ENCODE measurements at places on chromosomes 2 and 18.

- DNase-seq, result no peak
Observed at GRCh38 chr2:50535256-50535655, 496.7 kb downstream of the NRXN1 start.

DNA sequence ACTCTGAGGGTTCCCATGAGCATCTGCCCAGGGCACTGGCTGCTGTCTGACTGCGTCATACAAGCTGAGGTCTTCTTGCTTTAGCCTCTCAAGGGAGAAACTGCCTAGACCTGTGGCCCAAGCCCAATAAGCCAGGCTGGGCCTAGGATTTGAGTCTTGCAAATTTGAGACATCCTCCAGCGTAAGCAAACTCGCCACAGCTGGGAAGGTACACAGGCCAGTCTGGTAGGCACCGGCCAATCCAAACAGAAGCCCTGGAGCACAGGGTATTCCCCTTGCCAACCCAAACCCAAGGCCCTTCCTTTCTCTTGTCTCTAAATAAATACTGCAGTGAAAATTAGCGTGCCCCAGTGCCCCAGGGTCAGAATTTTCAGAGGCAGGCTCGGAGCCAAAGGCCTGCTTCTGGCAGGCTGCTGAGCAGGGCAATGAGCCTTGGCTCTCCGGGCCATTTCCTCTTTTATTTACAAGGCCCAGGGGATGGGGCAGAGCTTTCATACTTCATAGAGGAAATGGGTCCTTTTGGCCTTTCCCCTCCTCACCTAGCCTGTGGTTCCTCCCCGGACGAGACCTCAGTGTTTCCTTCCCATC is 33.3 kb downstream of the POLR1A start:
- peak; percentile 39 for DNase-seq

- DNase-seq, result no peak
Observed at GRCh38 chr2:85550486-85550885, 10.8 kb downstream of the GGCX start.

- DNase-seq, result no peak
Observed at GRCh38 chr2:175574069-175574468, 392.6 kb upstream of the ATP5MC3 start.
